ENCODE measurements at places on chromosomes 6 and 20. TPM values are rescaled to one million over a fixed set of nuclear protein-coding genes. Genes with fewer than 3 reads are reported as not detected.

GRCh38 chr20:10584371-10584770 is 89.4 kb downstream of the JAG1 start:
- no peak for DNase-seq

GRCh38 chr6:151721146-151721545 is 86.3 kb upstream of the ESR1 start:
- no peak for DNase-seq

The C6orf47 gene
- polyA plus RNA-seq: 17.3 TPM

GRCh38 chr20:63008541-63009044 is 1.8 kb upstream of the BHLHE23 start:
- DNase-seq: no peak

DNA sequence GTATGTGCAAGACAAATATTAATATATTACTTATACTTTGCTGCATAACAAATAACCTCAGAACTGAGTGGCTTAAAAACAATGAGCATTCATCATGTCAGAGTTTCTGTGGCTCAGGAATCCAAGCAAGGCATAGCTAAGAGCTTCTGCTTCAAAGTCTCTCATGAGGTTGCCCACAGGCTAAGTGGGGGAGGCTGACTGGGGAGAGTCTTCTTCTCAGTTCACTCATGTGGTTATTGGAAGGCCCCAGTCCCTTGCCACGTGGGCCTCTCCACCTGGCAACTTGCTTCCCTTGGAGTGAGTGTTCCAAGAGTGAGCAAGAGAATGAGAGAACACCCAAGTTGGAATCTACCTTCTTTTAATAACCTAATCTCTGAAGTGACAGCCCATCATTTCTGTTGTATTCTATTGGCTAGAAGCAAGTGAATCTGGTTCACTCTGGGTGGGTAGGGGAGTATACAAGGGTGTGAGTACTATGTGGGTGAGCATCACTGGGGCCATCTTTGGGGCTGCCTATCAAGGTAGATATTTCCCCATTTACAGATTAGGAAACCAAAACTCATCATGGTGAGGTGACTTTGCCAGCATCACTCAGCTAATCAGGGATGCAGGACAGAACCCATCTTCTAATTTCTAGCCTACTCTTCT is 36.0 kb downstream of the DNAH8 start:
- no peak for DNase-seq

GRCh38 chr6:110039981-110040383 is 61.9 kb downstream of the GPR6 start:
- peak; percentile 48 for DNase-seq

- no peak for DNase-seq
Observed at GRCh38 chr20:20555838-20556237, 156.6 kb downstream of the RALGAPA2 start.

The SDC4 gene
- 15.4 TPM for polyA plus RNA-seq

GRCh38 chr6:140729521-140729920 is 1355.1 kb upstream of the CITED2 start:
- DNase-seq: no peak

DNA sequence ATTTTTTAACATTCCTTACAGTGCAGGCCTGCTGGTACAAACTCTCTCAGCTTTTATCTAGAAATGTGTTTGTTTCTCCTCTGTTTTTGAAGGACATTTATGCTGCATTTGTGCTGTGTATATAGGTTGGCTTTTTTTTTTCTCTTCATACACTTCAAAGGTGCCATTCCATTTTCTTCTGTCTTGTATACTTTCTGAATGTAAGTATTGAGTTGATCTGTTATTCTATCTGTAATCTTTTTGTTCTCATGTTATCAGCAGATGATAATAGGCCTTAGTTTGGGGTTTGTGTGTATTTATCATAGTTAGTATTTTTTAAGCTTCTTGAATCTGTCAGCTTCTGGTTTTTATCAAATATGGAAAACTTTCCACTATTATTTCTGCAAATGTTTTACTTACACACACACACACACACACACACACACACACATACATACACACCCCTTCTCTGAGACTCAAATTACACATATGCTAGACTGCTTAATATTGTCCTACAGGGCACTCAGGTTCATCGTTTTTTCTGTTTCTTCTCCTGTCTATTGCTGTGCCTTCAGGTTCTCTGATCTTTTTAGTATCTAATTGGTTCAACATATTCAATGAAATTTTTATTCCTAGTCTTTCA is 74.6 kb downstream of the RPP40 start:
- DNase-seq: no peak

DNA sequence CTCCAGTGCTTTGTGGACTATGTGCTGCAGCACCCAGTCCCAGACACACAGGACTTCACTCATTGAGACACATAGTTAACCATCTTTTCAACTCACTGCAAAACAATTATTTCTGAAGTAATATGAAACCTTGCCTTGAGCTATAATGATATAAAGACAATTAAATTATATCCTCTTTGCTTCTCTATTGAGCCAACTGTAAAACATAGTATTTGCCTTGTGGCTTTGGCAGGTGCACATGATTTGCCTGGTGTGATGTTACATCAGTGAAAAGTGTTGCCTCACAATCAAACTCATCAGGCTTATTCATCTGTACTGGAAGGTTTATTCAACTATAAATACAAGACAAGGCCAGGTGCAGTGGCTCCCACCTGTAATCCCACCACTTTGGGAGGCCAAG is 80.6 kb downstream of the NCOA7 start:
- DNase-seq: no peak

GRCh38 chr6:14074476-14075094 is 43.0 kb upstream of the CD83 start:
- no peak for DNase-seq

GRCh38 chr6:33017018-33017417 is 7.6 kb upstream of the HLA-DOA start:
- no peak for DNase-seq

The ZC3H12D gene
- 3.2 TPM for polyA plus RNA-seq

- peak; percentile 52 for DNase-seq
Observed at GRCh38 chr20:59170406-59171349, 7.1 kb downstream of the ZNF831 start.

The SALL4 gene
- 12.3 TPM for polyA plus RNA-seq

GRCh38 chr6:139194740-139195139 is 59.9 kb downstream of the HECA start:
- no peak for DNase-seq

DNA sequence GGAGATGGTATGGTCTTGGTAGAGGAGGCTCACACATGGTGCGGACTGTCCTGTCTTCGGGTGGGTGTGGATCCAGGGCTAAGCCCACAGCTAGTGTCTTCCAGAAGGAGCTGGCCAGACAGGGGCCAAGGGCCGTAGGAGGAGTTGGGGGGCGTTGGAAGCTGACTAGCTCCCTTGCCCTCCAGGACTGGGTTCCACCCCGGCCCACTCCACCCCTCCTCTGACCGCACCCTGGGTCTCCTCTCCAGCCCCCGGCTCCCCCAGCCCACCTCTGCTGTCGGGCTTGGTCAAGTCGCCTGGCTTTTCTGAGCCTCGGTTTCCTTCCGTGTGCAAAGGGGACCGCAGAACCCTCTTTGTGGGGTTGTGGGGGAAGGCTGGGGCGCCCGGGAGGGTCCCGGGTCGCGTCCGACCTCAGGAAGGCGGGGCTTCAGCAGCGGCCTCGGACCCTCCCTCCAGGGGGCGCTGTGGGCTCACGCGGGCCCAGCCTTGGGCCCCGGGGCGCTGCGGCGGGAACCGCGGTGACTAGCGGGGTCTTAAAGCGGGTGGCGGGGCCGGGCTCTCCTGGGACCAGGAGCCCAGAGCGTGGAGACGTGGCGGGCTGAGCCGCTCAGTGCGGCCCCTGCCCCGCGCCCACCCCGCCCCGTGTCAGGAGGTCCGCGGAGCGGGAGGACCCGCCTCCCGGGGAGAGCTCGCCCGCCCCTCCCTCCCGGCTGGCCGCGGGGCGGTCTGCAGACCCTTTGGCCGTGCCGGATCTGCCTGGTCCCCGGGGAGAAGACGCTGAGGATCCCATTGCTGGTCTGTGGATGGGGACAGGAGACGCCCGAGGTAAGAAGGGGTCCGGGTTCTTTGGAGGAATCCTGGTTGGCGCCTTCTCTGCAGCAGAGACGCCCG is 5.4 kb downstream of the NPBWR2 start:
- peak; percentile 55 for DNase-seq

- no peak for DNase-seq
Observed at GRCh38 chr6:42808492-42809483, 26.9 kb downstream of the BICRAL start.

The PRICKLE4 gene
- 1.6 TPM for polyA plus RNA-seq

The CAPN11 gene
- polyA plus RNA-seq: 0.18 TPM

GRCh38 chr6:9943986-9944385 is 470.9 kb downstream of the TFAP2A start:
- DNase-seq: no peak

DNA sequence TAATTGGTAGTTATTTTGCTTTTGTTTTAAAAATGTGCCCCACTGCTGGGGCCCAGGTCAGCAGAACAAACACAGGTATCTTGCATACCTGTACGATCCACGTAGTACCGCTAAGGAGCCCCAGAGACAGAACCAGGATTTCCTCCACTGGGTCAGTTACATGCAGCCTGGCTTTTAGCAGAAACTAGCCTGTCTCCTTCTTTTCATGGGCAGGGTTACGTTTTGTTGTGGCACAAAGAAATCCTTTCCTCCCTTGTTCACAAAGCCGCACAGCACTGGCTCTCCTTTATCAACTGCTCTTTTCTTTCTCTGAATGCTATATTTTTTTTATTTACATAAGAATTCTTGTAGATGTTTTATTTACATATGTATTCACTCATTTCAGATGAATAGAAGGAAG is 190.3 kb upstream of the POU3F2 start:
- no peak for DNase-seq

GRCh38 chr6:13538084-13538483 is 36.3 kb upstream of the SIRT5 start:
- DNase-seq: peak; percentile 32

DNA sequence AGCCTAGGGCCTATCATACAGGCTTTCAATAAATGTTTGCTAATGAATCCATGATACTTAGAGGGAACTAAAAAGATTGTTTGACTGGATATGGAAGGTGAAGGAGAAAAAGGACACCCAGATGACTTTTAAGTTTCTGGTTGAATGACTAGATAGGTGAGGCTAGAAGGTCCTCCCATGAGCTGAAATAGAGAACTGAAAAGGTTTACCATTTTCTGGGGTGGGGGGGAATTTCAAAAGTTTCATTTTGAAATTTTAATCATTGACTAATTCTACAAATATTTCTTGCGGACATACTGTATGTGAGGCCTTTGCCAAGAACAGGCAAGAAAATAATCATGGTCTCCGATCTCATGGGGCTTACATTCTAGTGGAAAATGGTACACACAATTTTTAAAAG is 17.9 kb upstream of the ZBTB2 start:
- no peak for DNase-seq

The KLHDC3 gene
- polyA plus RNA-seq: 72.7 TPM
